Mesendoderm (in vitro differentiated cells): ENCODE measurements at places on chromosomes 6 and 20.

DNA sequence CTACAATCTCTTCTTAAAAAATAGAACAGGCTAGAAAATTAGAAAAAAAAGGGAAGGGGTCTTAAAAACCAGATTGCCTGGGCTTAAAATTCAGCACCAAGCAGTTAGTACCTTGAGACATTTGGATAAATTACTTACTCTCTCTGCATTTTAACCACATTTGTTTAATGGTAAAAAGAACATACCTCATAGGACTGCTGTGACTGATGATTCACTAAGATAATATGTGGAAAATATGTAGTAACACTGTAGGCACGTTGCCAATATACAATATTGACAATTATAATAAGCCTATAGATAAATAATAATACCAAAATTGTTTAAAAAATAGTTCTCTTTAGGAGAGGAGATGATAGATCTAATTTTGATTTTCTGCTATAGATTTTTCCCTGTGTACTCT lies 750.4 kb downstream of the TENT5A start:
- no peak for DNase-seq

- DNase-seq: peak; percentile 60
These were observed 13.8 kb downstream of the FOXQ1 start for GRCh38 chr6:1325461-1326309.

DNA sequence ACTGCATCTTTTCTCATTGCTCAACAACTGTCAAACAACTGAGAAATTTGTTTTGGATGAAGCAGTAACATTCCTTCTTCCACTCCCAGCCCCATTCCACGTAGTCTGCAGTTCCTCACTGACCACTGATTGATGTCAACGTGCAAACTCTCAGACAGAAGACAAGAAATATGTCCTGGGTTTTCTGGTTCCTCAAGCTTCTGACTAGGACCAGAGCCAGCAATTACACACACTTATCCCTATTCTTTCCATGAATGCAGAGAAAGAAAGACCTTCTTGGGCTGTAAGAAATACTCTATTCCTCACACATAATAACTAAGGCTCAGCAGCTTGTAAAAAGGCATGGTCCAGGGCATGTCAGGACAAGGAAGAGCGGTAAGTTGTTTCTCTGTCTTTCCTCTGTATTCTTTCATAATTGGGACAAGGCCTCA lies 790.1 kb upstream of the SLC35B3 start:
- no peak for DNase-seq

DNA sequence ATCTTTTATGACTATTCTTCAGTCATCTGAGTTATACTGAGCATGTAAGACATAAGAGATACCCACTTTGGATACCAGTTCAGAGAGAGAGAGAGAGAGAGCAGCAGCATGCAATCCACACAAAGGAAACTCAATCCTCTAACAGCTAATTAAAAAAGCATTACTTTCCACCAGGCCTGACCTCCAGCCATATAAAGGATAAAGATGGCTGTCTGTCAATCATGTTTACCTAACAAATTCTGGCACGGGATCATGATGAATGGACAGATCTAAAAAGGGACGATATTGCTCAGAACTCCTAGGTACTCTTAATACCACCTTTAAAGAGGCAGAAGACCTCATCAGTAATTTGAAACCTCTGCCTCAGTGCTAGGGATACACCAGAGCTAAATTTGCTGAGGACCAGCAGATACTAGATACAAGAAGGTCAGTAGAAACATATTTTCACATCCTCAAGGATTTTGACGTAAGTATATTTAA lies 159.2 kb downstream of the RPS12 start:
- no peak for DNase-seq

DNA sequence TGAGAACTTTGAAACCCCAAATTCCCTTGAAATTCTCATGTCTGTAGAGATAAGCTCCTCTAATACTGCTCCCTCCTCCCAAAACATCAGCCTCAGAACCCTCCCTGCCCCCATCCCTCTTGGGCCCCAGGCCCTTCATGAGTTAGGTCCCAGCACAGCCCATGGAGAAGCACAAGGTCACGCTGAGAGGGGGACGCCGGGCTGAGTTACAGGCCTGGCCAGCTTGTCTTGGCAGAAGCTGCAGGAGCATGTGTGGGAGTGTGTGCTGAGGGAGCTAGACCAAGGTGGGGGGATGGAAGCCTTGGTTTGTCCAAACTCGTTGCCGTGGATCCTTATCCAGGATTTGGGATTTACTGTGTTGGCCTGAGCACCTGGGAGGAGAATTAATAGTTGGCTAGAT lies 8.5 kb upstream of the PTCRA start:
- DNase-seq: no peak

DNA sequence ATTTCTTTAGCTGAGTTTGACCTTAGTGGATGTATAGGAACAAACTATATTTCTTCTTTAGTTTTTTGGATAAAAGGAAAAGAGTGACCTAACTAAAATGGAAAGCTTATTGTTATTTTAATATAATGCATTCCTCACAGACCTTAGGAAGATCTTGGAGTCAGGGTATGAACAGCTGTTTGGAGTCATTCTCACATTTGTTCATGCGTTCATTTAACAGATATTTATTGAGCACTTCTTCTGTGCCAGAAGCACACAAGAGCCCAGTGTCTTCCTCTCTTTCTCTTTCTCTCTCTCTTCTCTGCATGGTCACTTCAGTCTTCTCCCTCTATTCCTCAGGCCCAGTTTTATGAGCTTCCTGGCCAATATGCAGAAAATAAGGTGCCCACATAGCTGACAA lies 744.0 kb upstream of the MAP3K7 start:
- DNase-seq: no peak

- DNase-seq: peak; percentile 94
These were observed 11.5 kb downstream of the ITPR3 start for GRCh38 chr6:33632558-33633039.

GRCh38 chr6:10589429-10589727 lies 68.2 kb downstream of the GCNT2 start:
- DNase-seq: no peak
